ENCODE measurements at places on chromosomes 7 and 10.

DNA sequence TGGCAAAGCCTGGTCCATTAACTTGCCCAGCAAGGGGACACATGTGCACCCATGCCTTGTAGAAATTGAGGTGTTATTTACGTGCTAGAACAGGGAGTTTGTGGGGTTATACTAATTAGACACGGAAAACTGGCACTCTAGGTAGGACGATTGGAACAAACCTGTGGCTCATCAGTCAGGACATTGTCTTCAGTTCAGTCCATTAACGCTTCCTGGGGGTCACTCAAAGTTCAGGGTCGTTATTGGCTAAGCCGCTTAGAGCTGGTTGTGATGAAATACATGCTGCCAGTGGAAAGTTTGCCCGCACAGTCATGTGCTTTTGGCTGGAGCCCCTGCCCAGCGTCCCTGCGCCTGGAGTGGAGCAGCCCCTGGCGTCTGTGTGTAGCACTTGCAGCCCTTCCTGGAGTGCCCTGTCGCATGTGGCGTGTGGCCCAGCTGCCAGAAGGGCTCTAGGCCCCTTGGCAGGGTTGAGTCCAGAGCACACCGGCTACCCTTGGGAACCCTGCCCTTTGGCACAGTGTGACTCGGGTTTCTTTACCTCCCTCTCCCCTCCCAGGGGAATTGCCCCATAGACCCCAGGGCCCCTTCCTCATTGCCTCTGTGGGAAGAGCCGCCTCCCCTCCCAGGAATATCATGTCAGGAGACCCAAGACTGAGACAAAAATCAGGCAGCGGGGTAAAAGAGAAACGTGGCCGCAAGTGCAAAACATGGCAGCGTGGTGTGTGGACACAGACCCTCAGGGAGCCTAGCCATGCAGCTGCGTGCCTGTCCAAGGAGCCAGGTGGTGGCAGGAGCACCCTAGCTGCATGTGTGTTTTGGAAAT is 9.8 kb downstream of the ZNF775 start:
- no peak for DNase-seq

GRCh38 chr7:40219917-40220316 is 85.1 kb downstream of the SUGCT start:
- DNase-seq: no peak

DNA sequence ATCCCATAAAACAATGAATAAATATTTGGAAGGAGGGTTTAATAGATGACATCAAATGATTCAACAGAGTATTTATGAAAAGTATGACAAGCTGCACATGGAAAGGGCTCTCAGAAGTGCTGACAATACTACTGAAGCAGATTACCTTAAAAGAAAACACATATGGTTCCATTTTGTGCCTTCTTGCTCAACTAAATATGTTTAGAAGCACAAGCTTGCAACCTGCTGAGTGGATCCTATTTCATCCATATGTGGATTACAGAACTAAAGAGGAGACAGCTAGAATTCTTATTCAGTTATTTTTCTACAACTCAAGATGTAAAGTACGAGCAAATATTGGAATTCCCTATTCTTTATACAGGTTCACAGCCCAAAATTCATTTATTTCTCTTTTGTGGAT is 340.6 kb downstream of the TFEC start:
- no peak for DNase-seq

DNA sequence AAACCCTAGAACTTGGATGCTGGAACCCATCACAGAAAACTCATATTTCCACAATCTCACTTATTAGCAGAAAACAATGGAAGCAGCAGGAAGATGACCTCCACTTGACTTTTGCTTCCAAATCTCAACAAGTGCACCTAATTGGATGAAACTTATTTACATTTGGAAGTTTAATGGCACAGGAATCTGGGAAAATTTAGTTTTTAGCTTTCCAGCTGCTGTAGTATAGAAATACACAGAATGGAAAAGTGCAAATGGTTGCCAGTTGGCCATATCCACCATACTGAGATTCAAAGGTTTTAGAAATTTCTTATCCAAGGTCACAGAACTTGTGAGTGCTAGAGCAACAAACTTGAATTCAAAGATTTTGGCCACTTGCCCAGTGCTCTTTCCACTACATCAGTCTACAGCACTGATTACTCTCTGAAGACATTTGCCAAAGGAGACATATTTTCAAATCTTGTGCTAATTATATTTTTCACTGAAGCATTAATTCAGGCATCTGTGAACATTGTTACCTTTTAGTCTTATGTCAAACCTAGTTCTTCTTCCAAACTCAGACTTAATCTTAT is 9.3 kb upstream of the AHR start:
- peak; percentile 56 for DNase-seq

- no peak for DNase-seq
Observed at GRCh38 chr7:57579454-57579853, 129.5 kb downstream of the ZNF716 start.

DNA sequence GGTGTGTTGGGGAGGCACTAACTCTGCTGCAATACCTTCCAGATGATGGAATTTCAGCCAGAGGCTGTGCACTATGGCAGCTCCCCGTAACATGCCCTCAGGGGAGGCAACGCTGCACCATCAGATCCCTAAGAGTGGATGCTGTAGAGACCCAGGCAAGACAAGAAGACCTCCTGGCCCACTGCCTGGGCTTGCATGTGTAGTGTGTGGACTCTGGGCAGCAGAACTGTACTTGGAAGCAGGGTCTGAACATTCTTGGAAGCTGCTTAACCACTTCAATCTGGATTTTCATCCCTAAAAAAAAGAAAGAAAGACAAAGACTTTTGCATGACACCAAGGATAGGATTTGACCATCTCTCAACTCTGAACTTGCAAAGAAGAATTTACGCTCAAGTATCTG is 297.5 kb upstream of the NRP1 start:
- no peak for DNase-seq

DNA sequence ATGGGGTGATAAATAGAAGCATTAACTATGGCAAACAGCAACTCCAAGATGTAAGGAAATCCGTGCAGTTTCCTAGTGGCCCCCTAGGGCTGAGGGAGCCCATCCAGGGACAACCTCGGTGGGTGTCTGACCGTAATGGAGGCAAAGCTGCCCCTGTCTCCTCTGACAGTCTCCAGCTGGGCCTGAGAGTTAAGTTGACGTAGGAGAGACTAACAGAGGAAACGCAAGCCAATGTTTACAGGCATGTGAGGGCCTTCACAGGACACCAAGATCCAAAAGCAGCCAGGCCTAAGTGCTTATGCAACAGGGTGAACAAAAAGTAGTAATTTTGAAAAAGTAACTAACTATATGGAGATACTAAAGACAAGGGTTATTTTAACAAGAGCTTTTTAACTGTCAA is 330.0 kb upstream of the C7orf33 start:
- DNase-seq: no peak

DNA sequence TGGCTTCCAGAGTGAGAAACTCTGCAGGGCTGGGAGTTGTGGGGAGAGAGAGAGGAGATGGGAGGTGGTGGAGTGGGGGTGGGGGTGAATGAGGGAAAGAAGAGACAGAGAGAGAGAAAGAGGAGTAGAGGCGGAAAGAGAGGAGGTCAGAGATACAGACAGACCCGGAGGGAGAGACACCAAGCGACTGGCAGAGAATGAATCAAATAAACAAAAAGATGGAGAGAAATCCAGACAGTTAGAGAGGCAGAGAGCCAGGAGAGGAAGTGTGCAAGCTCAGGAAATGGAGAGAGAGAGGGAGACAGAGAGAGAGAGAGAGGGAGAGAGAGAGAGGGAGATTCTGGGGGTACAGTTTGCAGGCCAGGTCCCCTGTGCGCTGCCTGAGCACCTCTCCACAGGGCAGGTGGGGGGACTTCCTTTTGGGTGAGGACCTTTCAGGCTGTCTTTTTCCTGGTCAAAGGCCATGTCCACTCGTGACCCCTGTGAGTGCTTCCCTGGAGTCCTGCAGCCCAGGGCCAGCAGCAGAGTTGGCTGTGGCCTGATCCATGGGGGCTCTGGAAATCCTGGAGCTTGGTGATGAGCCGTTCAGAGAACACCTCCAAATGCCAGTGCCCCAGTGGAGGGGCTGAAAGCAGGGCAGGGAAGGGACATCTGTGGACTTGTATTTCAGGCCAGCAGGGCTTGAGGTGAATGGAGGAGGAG is 25.0 kb upstream of the PCBD1 start:
- DNase-seq: no peak

DNA sequence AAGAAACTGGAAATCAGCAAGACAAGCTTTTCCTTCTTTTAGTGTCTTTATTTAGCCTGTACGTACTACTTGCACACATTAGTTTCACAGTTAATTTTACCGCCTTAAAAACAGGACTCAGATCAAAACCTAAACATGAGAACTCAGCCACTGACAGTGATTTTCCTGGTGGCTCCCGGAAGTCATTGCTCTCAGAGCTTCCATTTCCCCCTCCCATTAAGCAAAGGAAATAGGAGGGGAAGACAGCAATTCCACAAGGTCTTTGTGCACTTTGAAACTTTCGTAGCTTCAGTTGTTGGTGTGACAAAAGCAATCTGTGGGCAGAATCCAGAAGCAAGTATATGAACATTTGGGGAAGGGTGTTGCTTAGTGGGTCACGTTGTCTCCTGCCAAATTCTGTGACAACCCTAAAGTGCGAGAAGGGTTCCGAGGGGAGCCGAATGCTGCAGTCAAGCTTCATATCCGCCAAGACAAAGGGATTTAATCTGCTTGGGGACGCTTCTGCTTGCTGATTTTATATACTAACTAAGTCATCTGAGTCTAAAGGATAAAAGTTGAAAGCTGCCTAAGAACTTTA is 30.4 kb downstream of the FAM53B start:
- DNase-seq: no peak

DNA sequence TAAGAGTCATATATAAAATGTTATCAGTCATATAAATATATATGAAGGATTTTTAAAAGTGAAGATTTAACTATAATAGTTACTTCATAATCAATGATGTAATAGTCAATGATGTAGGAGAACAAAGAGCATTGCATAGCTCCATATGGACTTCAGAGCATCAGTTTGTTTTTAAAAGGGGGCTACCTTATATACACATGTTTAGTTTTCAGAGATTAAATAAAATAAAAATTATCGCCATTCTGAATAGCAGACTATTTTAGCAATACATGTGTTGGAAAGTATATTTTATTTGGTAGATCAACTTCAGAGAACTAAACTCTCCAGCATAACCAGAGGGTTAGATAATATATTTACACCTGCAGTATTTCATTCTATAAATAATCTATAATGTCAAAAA is 29.1 kb upstream of the EPC1 start:
- DNase-seq: no peak

DNA sequence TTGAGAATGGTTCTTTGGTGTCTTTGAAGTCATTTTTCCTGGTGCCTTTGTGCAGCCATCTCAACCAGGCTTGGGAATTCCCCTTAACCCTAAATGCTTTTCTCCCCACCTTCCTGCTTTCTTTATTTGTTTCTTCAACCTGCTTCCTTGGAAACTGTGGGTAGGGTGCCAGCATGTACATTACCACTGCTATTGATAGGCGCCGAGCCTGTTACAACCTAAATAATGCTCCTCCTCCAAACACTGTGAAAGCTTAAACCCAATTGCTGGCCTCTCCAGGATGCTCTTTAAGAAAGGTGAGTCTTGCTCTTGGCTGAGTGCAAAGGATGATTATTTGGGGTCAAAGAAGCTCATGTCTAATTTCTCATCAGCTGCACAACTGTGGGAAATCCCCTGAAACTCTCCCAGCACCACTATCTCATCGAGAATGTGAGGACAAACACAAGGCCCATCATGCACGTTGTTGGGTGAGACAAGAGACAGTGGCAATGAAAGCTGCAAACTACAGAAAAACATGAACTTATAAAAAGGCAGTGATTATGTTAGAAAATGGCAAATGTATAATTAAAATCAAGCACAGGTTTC is 285.5 kb upstream of the IGFBP3 start:
- no peak for DNase-seq

Measured in tibial nerve (tissue), 4 donors.